Tibial artery (tissue), 4 donors: ENCODE measurements at places on chromosomes 2 and 18.

GRCh38 chr2:200442471-200442870, 67.4 kb downstream of the KCTD18 start:
- DNase-seq, result no peak

- no peak for DNase-seq
Measured at GRCh38 chr2:54680397-54681041, 42.9 kb upstream of the EML6 start.

- DNase-seq, result no peak
Measured at GRCh38 chr2:69250981-69251380, 136.0 kb downstream of the GFPT1 start.

- DNase-seq, result no peak
Measured at GRCh38 chr18:49935215-49935614, 121.9 kb upstream of the ACAA2 start.

DNA sequence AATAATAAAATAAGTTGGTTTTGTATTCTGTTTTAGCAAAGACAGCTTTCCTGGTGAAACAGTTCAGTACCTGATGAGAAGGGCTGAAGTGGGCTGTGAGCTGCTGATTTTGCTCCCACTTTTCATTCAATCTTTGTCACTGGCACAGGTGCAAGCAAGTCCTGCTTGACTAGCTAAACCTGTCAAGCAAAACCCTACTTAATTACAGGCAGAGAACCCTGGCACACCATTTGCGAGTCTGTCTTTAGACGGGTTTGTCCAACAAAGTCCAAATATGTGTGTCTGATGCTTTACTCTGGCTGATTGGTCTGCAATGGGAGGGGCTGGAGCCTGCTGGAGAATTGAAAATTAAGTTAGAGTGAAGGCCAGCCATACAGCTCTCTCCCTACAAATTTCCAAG, 267.2 kb downstream of the EPHA4 start:
- no peak for DNase-seq

DNA sequence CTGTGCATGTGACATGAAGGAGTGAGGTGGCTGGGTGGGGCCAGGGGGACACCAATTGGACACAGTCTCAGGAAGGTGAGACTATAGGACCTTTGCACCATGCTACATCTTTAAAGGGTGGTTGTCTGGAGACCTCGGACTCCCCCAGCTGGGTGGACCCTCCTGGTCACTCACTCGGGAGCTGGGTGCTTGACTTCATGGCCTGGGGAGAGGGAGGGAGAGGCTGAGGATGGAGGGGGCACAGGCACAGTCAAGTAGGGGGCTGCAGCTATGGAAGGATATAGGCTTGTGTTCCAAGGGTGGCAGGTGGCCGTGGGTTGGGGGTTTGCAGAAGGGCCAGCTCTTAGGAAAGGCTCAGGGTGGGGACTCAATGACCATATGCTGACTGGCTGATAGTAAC, 7.1 kb upstream of the CELF4 start:
- no peak for DNase-seq
